ENCODE measurements at places on chromosomes 16 and 17.

DNA sequence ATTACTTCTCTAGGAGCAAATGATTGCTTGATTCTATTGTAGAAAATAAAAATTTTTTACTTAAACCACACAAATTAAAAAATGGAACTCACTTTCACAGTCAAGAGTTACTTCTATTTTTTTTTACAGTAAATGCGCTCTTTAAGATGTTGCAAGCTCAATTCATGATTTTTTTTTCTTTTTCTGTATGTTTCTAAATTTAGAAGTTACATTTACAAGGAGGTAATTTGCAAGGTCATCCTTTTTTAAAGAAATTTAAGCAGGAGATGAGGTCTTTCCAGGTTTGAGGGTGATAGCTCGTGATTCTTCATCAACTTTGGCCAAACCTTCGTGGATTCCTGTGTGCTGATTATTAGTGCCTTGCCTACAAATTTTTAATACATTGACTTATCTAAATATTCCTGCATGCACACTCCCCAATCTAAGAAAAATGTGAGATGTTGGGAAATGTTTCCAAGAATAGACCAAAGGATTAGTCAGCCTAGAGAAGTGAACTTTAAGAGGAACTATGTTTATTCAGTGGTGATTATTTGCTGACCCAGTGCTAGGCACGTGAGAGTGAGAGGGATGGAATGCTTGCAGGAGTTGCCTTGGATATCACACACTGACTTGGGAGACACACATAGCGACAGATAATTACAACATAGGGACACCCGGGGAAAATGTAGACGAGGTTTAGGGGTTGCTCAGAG, 429.8 kb downstream of the MAF start:
- DNase-seq = no peak

DNA sequence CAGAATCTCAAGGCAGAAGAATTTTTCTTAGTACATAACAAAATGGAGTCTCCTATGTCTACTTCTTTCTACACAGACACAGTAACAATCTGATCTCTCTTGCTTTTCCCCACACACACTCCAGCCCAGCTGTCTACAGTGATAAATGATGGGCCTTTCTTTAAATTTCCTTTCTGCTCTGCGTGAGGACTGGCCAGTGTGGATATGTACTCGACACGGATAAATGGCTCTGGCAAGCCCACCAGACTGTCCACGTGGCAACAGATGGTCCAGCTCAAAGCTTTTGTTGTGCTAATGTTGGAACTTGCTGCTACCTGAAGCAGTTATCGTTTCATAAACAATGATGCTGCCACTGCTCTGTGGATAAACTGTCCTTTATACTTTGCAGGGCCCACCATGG, 410.7 kb downstream of the TMEM114 start:
- no peak for DNase-seq

DNA sequence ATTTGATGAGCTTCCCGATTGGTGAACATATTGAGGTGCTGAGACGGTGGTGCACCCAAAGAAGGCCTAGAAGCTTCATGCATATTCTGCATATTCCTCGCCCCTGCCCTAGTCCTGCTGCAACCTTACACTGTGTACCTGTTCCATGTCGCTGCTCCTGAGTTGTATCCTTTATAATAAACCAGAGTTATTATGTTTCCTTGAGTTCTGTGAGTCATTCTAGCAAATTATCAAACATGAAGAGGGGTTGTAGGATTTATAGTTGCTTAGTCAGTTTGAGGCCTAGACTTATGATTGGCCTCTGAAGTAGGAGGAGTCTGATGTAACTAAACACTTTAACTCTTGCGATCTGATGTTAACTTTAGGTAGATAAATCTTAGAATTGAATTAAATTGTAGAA, 436.8 kb downstream of the CA10 start:
- DNase-seq = no peak

- no peak for DNase-seq
These were observed 175.8 kb downstream of the C16orf95 start for GRCh38 chr16:87141402-87141801.

DNA sequence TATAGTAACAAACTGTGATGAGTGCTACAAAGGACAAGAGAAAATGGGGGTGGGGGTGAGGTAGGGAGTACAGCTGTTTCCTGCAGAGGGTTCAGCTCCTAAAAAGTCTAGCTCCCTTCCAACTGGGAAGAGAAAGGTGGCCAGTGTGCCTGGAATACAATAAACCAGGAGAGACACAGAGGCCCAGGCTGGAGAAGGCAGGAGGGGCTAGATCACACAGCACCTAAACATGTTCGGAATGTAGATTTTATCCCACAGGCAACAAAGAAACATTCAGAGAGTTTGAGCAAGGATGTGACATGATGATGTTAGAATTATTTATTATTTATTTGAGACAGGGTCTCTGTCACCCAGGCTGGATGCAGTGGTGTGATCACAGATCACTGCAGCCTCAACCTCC, 10.2 kb downstream of the TEX2 start:
- DNase-seq = no peak

Measured in NCI-H524 (cell line).